CD4-positive, alpha-beta T cell treated with Interleukin-21 for 1 hour (primary cell): ENCODE measurements at places on chromosomes 4 and X.

GRCh38 chr4:6613676-6614651 lies 26.5 kb upstream of the MRFAP1 start:
- no peak for DNase-seq

DNA sequence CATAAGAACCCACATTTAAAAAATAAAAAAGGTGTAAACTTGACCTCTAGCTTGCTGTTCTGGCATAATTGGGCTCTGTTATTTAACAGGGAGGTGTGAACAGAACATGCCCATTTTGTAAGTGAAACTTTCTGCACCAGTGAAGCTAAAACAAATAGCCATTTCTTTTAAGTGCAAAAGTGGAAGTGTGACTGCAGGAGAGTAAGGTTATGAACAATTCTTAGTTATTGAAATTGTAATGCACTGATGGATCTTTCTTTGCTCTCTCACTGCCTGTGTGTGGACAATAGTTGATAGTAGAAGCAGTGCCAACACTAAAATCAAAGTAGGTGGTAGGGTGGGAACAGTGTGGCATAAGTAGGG lies 12.6 kb downstream of the P2RY10 start:
- no peak for DNase-seq

DNA sequence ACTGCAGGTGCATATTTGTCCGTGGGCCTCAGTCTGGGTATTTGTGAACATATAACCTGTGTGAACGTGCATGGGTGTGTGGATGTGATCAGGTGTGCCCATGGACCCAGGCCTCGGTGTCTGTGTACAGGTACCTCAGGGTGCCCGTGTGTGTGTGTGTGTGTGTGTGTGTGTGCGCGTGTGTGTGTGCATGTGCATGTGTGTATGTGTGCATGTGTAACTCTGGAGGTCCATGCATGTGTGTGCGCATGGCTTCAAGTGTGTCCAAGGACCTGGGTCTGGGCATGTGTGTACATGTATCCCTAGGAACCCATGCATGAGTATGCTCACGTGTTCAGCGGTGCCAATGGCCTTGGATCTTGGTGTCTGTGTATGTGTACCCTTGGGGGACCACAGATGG lies 15.8 kb downstream of the FTSJ1 start:
- no peak for DNase-seq

GRCh38 chrX:150486011-150486410 lies 82.4 kb upstream of the MTM1 start:
- DNase-seq: peak; percentile 59

DNA sequence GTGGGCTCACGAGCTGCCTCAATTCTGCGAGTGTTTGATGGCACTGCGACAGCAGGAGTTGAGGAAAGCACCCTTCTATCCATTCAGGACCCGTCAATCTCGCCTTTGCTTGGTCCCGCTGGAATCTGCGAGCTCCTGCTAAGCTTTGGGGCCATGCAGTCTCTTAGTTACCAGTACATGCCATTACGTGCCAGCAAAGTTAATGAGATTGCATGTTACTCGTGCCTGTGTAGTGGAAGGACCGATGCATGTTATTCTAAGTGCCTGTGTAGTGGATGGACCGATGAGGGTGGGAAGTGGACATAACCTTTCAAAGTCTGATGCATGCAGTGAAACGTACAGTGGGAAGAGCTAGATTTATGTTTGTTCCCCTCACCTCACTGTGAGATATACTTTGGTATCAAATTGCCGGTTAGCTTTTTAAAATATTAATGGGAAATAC lies 569 bp downstream of the RPS3A start:
- DNase-seq: no peak

DNA sequence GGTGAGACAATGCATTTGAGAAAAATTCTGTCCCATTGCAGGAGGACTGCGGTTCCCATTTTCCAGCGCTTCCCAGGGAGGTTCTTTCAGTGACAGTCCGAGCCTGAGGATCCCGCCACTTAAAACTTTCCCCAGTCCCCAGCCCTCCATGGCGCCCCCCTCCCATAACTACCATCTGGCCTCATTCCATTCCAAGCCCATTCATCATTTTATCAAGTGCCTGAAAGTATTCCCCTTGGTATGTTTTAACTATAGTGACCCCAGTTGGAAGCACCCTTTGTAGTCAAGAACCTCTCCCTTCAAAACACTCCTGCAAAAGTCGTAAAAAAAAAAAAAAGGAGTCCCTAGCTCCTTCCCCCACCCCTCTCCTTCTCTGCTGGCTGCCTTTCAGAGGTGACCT lies 1.2 kb downstream of the RASL11B start:
- no peak for DNase-seq

DNA sequence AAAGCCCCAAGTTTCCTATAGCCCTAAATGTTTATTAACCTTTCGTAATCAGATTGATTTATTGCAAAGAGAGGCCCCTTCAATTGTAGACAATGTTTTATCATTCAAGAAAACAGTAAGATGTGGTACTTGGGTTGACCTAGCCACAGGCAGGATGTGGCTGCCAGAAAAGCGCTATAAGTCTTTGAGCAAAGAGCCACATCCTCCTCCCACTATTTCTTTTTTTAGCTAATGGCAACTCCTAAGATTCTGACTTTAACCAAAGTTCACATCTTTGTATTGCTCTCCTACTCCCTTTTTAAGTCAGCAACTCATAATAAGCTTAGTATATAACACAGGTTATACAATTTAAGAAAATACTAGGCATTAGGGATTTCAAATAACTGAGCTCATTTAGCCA lies 70.7 kb upstream of the PPP3CA start:
- peak; percentile 64 for DNase-seq

- DNase-seq: no peak
Observed at GRCh38 chr4:182653596-182653995, 263.6 kb downstream of the DCTD start.

DNA sequence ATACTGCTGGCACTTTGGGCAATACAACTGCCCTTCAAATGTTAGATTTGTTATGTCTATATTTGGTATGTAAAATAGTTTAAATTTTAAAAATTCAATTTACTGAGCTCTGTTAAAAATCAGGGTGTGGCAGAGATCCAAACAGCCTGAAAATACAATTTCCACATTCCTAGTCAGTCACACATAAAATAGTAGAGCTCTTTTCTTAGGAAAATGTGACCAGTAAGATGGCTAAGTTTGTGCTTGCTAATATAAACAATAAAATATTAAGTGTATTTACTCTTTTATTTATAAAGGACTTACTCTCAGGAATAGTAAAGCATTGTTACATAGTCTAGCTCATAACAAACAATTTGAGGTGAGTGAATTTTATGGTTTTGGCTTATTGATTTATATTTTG lies 200.2 kb downstream of the DKK2 start:
- DNase-seq: no peak

- DNase-seq: no peak
Observed at GRCh38 chr4:66691101-66691500, 854.2 kb downstream of the CENPC start.
